HCT116 (cell line): ENCODE measurements at places on chromosomes 1 and 21. TPM values are rescaled to one million over a fixed set of nuclear protein-coding genes. Genes with fewer than 3 reads are reported as not detected.

- no peaks in the 10 kb centered on the region for H3K36me3 ChIP-seq
- peaks cover 24% of the 10 kb centered on the region for H3K27me3 ChIP-seq
- no peaks in the 10 kb centered on the region for H3K4me1 ChIP-seq
- no peak overlapping the region for H3K4me3 ChIP-seq
Measured at GRCh38 chr1:14300991-14301703, 297.3 kb upstream of the KAZN start.

GRCh38 chr1:222073307-222073995, 331.6 kb upstream of the DUSP10 start:
- no peak overlapping the region for H3K27ac ChIP-seq
- no peaks in the 10 kb centered on the region for H3K36me3 ChIP-seq
- no peaks in the 10 kb centered on the region for H3K27me3 ChIP-seq
- H3K4me1 ChIP-seq: no peaks in the 10 kb centered on the region
- no peak for DNase-seq
- H3K4me3 ChIP-seq: no peak overlapping the region

GRCh38 chr1:154972517-154973343, 1.8 kb upstream of the CKS1B start:
- DNase-seq: peak; percentile 80
- peak overlapping the region; percentile 70 for H3K4me3 ChIP-seq
- H3K27ac ChIP-seq: peak overlapping the region; percentile 86
- peaks cover 63% of the 10 kb centered on the region for H3K4me1 ChIP-seq

DNA sequence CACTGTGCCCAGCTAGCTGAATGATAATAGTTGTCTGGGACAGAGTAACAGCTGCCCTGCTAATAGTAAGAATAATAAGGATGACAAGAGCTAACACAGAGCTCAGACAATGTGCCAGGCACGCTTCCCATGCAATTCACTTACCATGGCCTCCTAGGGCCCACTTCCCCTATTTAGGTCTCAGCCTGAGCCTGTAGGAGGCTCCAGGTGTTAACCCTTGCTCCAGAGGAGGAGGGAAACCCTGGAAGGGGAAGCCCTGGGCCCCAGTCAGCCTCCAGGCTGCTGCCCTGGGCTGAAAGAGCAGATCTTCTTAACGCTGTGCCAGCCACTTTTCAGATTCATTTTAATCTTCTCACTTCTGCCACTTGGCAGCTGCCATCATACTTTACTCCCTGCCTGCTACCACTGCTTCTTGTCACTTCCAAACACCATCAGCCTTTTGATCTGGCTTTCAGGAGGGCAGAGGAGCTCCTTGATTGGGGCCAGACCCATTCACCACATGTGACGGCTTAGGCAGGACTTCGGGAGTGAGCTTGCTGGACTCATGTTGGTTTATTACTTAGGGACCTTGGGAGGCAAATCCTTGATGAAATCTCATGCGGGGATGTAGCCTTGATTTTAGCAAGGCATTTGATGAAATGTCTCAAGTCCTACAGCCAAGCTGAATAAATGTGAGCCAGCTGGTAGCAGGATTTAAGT, 66.7 kb upstream of the PARP1 start:
- H3K27me3 ChIP-seq: no peaks in the 10 kb centered on the region
- no peak overlapping the region for H3K4me3 ChIP-seq
- no peaks in the 10 kb centered on the region for H3K36me3 ChIP-seq

GRCh38 chr1:89361681-89362080, 2.2 kb upstream of the GBP6 start:
- no peaks in the 10 kb centered on the region for H3K27me3 ChIP-seq
- H3K36me3 ChIP-seq: no peaks in the 10 kb centered on the region
- H3K27ac ChIP-seq: no peak overlapping the region
- H3K4me1 ChIP-seq: no peaks in the 10 kb centered on the region

PRXL2B gene
- total RNA-seq: 32.2 TPM

DNA sequence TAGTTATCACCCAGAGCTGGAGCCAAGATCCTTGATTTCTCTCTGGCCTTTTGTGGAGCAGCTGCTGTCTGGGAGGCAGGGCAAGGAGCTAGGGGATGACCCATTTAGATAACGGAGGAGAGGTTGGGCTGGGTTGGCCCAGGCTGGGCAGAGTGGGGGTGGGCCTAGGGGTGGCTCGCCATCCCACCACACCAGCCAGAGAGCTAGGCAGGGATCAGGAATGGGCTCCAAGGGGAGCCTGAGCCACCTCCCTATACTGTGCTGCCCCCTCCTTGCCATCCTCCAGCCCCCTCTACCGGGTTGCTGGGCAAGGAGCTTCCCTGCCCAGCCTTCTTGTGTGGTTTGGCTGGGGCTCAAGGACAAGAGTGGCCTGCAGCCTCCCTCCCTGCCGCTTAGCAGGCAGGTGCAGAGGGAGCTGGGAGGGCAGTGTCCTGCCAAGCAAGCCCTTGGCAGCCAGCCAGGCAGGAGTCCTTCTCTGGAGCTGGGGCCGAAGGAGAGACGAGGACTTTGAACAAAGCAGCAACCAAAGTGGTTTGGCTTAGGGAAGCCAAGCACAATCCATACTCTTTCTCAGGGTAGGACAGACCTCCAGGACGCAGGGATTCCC, 4.1 kb downstream of the NUAK2 start:
- DNase-seq: no peak
- H3K4me3 ChIP-seq: no peak overlapping the region
- H3K4me1 ChIP-seq: peaks cover 45% of the 10 kb centered on the region
- peak overlapping the region; percentile 29; the same call in 1 of the 2 replicates for H3K27ac ChIP-seq

DNA sequence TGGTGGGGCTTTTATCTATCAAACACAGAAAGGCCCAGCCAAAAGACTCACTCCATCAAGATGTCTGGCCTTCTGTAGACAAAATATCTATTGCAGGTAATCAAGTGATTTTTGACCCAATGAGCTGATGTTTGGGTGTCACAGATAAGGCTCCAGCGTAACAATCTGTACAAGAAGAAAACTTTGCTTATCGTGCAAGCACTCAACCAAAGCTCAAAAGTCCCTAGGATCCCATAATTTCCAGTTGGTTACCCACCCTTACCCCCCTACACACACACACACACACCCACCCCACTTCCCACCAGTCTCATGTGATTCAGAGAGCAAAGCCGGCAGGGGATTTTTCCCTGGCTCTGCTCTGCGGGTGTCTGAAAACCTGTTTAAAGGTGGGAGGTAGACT, 5.8 kb downstream of the ITPKB start:
- H3K4me3 ChIP-seq: no peak overlapping the region
- no peaks in the 10 kb centered on the region for H3K27me3 ChIP-seq
- no peak overlapping the region for H3K27ac ChIP-seq
- H3K36me3 ChIP-seq: no peaks in the 10 kb centered on the region
- peaks cover 2% of the 10 kb centered on the region; the same call in 1 of the 2 replicates for H3K4me1 ChIP-seq
- DNase-seq: no peak

DNA sequence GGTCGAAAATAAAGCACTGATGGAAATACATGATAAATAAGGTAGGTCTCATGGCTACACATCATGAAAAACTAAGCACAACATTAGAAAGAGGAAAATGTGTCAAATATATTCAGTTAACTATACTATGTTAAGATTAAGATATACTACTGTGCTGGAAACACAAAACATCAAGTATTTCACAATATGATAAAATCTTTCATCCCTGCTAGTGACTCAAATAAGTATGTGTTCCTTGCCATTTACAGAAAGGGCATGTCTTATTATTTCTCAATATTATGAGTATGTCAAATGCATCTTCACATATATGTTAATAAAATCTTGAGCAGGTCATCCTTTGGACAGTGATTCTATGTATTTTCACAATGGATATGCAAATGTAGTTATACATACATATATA, 1260.1 kb upstream of the ADGRL2 start:
- H3K4me3 ChIP-seq: no peak overlapping the region
- H3K4me1 ChIP-seq: peaks cover 5% of the 10 kb centered on the region
- H3K27ac ChIP-seq: no peak overlapping the region
- DNase-seq: no peak
- no peaks in the 10 kb centered on the region for H3K27me3 ChIP-seq

DNA sequence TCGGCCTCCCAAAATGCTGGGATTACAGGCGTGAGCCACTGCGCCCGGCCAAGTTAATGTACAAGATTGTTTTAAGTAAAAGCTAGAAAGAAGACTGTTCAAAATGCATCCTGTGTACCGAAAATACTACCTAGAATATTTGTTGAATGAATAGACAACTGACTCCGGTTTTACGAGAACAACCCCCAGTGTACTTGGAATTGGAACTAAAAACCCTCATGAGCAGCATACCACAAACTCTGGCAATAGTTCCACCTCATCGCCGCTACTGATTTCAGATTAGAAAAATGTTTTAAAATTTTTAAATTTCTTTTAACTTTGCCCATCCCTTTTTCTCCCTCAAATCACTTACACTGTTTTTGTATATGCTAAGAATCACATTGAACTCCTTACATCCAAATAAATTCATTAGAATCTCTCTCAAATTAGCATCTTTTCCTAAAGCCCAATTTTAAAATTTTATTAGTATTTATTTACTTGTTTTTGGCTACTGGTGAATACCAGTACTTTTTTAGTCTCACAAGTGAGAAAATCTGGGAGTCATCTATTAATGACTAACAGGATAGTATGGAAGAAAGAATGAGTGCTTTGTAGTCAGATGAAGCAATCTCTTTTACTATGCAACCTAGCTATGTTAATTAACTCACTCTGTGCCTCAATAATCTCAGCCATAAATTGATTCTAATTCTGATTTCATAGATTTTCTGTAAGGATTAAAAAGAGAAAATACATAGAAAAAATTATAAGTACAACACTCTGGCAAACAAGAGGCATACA, 95.1 kb downstream of the GPATCH2 start:
- DNase-seq: no peak
- no peaks in the 10 kb centered on the region for H3K36me3 ChIP-seq
- H3K4me3 ChIP-seq: no peak overlapping the region
- no peaks in the 10 kb centered on the region for H3K4me1 ChIP-seq
- no peaks in the 10 kb centered on the region for H3K27me3 ChIP-seq

DNA sequence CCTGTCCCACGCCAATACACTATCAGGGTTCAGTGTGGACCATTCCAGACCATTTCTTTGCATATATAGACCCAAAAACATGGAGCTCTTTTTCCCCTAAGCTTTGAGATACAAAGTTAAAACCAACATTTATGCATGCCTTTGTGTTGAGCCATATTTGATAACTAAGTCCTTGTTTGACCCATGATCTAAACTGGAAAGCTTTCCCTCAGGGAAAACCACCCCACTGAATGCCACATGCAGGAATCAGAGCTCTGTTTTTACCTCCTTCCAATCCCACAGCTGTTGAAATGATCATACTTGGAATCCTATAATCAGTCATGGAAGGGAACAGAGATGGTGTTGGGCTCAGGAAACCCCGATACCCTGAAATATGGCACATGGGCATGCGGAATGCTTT, 14.8 kb upstream of the SLC45A1 start:
- H3K27me3 ChIP-seq: no peaks in the 10 kb centered on the region
- no peak for DNase-seq
- peaks cover 3% of the 10 kb centered on the region; the same call in 1 of the 2 replicates for H3K4me1 ChIP-seq
- no peak overlapping the region for H3K27ac ChIP-seq
- no peak overlapping the region for H3K4me3 ChIP-seq

C1orf35 gene
- 26.1 TPM for total RNA-seq

S100A14 gene
- total RNA-seq: 252 TPM

- H3K36me3 ChIP-seq: no peaks in the 10 kb centered on the region
- peaks cover 32% of the 10 kb centered on the region for H3K27me3 ChIP-seq
- no peak for DNase-seq
- H3K4me1 ChIP-seq: no peaks in the 10 kb centered on the region
Measured at GRCh38 chr1:90557706-90558105, 159.4 kb downstream of the BARHL2 start.

DNA sequence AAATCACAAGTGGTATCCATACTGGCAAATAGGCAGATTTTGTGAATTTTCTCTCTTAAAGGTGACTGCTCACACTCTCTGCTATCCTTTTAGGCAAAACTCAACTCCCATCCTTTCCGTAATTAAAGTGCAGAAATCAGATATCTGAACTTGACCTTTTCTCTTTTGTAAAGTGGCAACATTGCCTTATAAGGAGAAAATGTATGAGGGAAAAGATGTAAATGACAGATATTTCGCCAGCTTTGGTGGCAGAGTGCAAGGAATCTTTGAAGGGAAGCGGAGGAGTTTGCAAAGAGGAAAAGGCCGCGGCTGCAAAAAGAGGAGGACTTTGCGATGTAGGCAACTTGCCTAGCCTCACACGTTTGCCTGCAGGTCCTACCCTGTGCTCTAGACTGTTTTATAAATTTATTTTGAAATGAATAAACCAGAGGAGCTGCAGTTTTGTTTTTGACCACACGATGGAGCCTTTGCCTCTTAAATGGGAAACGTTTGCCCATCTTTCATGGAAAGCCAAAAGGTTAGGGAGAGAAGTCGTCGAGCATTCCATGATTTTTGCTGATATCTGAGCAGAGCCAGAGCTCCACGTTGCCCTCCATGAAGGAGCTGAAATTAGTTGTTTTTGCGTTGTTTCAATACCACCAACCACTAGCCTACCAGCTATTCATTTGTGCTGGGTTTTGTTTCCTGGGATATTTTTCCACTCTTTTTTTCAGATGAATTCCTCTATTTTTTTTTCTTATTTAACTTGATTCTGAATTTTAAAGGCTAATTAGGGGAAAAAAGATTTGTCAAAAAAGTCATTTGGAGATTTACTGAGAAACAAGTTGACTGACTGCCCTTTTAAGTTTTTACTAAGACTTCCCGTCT, 242.3 kb downstream of the LMX1A start:
- no peaks in the 10 kb centered on the region for H3K36me3 ChIP-seq
- peaks cover 16% of the 10 kb centered on the region for H3K27me3 ChIP-seq

ADAMTS5 gene
- total RNA-seq: 0.02 TPM

PTGFR gene
- total RNA-seq: not detected

DNA sequence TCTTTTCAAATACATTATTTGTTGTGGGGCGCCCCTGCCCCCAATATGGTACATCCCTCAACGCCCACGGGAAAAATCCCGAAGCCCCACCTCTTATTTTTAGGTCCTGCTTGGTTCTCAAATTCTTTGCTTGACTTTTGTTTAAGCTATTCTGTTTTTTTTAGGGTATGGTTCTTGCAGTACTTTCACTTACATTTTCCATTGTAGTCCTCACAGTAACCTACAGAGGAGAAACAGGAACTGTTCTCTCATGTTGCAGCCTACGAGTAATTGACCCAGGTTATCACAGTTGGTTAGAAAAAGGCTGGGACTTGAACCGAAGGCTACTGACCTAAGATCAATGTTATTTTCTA, 697 bp upstream of the C21orf91 start:
- H3K27me3 ChIP-seq: no peaks in the 10 kb centered on the region
- H3K36me3 ChIP-seq: peaks cover 4% of the 10 kb centered on the region
- H3K27ac ChIP-seq: peak overlapping the region; percentile 87
- no peak for DNase-seq
- peaks cover 19% of the 10 kb centered on the region for H3K4me1 ChIP-seq
- peak overlapping the region; percentile 80 for H3K4me3 ChIP-seq
